Uterus (tissue), 4 donors: ENCODE measurements at places on chromosomes 5 and 9. TPM values are rescaled to one million over a fixed set of nuclear protein-coding genes. Genes with fewer than 3 reads are reported as not detected.
A peak's percentile ranks its signal among the peaks of the same experiment; 100 is the strongest.

GRCh38 chr5:28523416-28523815 is 1485.0 kb upstream of the CDH9 start:
- DNase-seq = no peak

GRCh38 chr5:60148366-60148765 is 254.8 kb upstream of the PDE4D start:
- DNase-seq = no peak

DNA sequence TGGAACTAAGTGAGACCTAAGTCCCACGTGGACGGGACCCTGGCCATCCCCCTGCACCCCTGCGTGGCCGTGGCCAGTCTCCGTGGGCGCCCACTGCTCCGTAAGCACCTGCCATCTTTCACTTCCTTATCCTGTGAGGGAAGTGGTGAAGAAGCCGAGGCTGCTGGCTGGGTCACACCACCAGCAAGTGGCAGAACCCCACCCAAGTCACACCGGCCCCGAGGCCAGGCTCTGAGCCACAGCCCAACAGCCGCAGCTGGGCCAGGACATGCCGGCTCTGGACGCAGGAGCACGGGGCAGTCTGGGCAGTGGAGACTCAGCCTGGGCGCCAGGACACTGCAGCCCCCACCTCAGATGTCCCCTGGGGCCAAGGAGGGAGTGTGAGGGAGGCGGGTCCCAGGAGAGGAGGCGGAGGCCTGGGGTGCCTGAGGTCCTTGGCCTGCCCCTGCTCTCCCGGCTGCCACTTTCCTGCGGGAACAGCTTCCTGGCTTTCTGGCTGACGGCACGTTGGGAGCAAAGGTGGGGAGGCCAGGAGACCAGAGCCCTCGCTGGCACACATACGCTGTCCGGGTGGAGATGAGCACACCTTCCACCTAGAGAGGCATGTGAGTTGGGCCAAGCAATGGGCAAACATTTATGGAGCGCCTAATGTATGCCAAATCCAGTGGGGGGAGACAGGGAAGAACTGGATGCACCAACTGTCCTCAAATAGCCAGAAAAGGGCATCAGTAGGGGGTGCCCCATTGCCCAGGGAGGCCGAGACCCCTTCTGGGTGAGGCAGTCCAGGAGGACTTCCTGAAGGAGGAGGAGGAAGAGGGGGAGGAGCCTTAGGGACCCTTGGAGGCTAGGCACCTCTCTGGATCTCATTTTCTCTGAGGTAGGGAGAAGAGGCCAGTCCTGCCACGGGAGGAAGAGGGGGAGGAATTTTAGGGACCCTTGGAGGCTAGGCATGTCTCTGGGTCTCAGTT is 43.9 kb upstream of the EGFL7 start:
- DNase-seq = no peak

DNA sequence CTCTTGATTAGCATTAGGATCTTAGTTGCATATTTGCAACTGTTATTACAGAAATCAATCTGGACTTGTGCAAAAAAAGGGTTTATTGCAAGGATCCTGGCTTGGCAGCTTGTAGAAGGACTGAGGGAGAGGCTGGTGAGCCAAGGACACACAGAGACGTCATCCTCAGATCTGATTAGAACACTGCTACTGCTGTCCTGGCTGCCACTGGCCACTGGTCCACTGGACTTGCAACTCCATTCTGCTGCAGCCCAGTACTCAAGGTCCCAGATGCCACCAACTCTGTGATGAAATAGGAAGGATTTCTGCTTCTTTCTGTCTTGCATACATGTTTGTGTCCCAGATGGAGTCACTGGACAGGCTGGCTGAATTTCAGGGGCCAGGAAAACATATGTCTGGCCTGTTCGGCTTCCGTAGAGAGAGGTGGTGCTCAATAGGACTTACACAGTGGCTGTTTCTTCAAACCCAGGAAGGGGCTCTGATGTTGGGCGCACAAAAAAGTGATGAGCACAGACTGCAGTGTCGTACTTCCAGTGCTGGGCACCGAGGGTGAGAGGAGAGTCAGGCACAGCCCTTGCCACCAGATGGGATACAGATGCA is 68.9 kb upstream of the SH3PXD2B start:
- DNase-seq = no peak

DNA sequence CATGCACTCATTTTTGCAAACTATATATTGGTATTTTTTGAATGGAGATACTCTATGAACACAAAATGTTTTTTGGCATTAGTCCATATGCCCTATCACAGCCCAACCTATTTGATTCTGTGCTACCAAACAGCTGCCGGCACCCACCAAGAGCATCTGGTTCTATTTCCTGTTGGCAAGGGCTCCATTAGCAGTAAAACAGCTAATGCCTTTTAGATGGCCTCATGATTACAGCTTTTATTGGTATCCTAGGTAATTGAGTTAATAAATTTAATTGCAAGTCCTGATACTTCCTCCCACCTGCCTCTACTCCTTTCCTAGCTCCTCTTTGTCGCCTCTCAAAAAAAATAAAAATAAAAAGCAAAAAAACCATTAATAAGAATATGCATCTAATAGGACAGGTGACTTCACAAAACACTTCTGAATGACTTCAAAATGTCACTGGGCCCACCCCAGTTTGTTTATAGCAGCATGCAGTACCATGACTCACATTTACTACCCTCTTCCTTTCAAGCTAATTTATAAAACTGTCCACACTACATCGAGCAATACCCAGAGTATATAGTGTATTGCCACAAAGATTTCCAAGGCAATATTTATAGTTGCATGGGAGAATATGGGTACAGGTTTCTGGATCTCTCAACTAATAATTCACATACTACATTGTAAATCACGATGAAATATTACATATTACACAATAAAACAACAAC is 620.4 kb downstream of the SLCO4C1 start:
- no peak for DNase-seq

DNA sequence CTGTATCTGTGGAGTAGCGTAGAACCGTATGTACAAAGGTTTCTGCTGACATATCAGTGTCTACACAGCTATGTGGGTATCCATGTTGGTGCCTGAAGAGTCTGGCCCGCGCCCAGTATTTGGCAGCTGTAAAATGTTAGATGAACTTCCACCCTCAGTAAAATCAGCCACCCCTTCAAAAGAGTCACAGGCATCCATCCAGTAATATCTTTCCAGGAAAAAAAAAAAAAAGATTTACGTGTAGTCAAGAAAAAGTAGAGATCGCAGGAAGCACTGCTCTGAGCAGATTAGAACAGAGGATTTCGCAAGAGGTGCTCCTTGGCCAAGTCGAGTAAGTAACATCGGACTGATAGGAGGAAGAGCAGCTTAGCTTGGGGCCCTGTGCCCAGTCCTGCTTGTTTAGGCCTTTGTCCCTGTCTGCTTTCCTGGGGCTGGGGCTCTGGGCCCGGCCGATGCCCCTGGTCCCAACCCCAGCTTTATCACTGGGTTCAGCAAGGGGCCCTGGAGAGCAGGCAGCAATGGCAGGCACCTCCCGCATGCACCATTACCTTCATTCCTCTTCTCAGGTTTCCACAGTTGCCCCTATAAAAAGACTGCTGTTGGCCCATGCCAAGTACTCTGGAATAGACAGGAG is 21.2 kb downstream of the DAPK1 start:
- peak; percentile 79 for DNase-seq

GRCh38 chr5:105554568-105555169 is 1992.1 kb upstream of the NUDT12 start:
- DNase-seq = no peak

GRCh38 chr5:32805971-32806638 is 95.0 kb downstream of the NPR3 start:
- DNase-seq = no peak

DNA sequence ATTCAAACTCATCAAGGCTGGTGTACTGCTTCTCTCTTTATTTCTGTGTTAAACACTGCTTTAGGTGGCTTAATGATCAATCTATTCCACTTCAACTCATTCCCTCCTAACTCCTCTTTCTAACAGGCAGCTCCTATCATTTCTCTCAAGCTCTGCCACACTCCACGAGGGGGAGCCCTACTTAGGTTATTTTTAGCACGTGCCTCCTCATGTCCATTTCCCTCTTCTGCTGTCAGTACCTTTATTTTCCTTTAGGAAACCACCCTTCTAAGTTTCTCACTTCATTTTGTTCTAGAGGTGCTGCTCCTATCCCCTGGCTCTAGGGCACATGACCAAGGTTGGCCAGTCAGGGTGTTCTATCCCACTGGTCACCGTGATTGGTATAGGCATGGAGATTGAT is 6.7 kb upstream of the BRINP1 start:
- DNase-seq = no peak

DNA sequence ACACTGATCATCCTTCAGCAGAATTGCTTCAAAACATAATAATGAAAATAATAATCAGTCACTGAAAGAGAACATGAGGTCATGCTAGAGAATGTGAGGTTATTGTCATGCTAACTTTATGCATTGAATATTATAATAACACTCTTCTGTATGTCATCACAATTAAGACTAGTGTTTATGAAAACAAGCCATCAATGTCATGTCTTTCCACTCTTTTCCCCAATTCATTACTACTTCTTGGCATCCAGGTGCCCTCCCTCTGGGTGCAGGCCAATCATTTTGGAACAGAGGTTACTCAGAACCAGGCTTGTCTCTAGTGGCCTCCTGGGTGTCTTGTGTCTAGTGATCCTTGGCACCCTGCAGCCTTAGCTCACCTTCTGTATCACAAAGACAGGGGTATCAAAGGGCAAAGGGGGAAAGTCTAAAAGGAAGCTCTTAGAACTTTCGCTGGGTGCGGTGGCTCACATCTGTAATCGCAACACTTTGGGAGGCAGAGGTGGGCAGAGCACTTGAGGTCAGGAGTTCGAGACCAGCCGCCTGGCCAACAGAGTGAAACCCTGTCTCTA is 217.6 kb upstream of the PIK3R1 start:
- no peak for DNase-seq

DNA sequence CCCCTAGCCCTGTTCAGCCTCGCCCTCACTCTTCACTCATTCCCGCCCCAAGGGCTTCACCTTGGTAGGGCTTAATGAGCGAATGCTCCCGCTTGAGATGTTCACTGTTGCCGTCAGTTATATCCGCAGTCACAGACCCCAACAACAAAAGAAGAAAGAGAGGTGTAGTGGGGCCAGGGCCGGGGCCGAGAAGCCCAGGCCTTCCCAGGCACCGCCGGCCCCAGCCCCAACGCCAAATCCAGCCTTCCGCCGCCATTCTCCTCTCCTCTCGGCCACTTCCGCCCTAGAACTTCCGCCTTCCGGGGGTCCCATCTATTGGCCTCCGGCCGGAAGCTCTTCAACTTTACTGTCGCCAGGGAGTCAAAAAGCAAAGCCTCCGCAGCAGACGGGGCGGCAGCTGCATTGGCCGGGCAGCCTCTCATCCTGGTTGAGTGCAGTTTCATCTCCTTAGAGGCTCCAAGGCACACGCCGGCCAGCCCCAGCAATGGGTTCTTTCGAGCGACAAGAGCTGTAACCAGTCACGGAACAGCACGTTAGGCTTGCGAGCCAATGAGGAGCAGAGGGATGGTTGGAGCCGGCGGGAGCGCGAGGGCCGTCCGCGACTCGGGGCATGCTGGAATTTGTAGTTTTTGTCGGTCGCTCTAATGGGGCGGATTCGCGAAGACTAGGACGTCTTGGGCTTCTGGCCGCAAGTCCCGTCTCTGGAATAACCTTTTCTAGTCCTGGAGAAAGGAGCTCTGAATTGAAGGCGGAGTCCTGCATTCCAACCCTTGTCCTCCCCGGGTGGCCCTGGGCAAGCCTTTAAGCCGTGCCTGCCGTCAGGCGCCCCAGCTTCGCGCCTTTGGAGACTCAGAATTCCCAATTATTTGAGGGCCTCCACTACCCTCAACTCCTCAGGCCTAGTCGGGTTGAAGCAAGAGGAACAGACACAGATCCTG is at the start of gene LMAN2:
Gene LMAN2, minus strand, starts transcription at position 277 of the 938 bp plus-strand sequence. Its CDS starts 21 bp downstream, at position 256.
- DNase-seq = peak; percentile 92

Gene SCGB3A2
- not detected for total RNA-seq

Gene LCN6
- total RNA-seq = 34.7 TPM

Gene OR2S2
- total RNA-seq = not detected

Gene FBP2
- total RNA-seq = not detected

Gene EGR1
- total RNA-seq = 9.5 TPM

Gene EGFLAM
- total RNA-seq = 0.88 TPM

Gene NINJ1
- 87.4 TPM for total RNA-seq

Gene SPINK6
- total RNA-seq = not detected
